Ammon's horn (tissue), 1 donor: ENCODE measurements at places on chromosomes 13 and 19.

DNA sequence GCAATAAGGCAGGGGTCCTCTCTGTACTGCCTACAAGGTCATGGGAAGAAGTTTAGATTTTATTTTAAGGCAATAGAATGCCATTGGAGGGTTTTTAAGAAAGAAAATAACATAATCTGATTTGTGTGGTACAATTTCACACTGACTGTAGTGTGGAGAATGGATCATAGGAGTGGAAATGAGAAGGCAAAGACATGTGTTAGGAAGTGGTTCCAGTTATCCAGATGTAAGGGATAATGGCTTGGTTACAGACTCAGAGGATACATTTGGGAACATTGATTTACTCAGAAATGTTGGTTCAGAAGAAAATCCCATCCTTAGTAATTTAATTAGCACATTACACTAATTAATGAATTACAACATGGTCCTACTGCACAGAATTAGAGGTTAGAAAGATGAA lies 788.2 kb downstream of the SLITRK5 start:
- no peak for DNase-seq

- DNase-seq: peak; percentile 28
These were observed 114.5 kb downstream of the KLF5 start for GRCh38 chr13:73173279-73173811.

DNA sequence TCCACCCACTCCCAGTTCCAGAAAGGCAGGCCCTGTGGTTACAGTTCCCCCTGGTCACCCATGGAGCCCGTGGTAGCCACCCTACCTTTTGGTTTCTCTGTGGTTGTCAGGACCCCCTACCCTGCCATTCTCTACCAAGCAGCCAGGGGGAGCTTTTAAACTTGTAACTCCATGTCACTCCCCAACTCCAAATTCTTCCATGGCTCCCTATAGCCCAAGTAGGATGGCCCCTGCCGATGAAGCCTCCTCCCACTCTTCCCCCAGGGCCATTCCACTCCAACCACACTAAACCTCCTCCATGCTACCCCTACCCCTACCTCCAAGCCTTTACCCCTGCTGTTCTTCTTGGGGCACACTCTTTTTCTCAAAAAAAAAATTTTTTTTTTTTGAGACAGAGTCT lies 2.2 kb downstream of the S1PR2 start:
- no peak for DNase-seq

- no peak for DNase-seq
These were observed 9.3 kb downstream of the MED16 start for GRCh38 chr19:883661-884211.

DNA sequence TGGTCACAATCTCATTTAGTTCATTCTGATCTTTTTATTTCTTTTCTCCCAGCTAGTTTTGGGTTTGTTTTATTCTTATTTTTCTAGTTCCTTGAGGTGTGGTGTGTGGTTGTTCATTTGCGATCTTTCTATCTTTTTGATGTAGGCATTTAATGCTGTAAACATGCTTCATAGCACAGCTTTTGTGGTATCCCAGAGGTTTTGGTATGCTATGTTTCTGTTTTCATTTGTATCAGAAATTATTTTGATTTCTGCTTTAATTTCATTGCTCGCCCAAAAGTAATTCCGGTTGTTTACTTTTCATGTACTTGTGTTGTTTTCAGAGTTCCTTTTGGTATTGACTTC lies 12.6 kb downstream of the DNAJC3 start:
- no peak for DNase-seq

DNA sequence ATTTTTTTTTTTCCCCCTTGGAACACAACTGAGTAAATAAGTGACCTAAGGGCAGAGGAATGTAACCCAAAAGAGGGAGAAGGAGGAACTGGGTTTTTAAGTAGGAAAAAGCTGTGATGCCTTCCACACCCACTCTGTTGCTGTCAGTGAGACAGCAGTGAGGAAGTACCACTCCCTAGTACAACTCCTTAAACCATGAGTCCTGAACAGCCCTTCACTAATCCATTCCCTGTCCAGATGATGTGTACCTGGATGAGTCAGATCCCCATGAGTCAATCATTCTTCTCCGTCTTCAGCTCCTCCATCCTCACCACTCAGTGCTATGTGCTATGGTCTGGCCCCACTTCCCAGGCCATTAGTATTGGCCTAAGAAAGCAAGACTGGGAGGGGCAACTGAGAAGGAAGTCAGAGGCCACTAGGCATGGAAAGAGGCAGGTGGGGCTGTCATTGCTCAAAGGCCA lies 12.9 kb upstream of the CXCL17 start:
- no peak for DNase-seq

- peak; percentile 94 for DNase-seq
These were observed 1.0 kb upstream of the DBP start for GRCh38 chr19:48637948-48638830.

- no peak for DNase-seq
These were observed 62.4 kb upstream of the RNF113B start for GRCh38 chr13:98239162-98240076.

DNA sequence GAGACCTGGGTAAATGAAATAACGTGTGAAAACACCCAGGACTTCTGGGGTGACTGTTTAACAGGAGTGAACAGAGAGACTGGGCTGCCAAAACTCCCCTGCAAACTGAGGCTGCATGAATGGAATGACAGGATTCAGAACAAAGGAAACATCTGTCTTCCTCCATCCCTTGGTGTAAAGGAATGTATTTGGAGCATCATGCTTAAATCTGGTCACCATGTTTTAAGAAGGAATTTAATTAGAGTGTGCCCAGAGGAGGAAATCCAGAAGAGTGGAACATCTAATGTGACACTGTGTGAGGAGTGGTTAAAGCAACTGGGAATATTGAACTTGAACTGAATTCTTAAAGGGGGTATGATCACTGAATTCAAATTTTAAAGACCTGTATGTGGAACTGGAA lies 437.2 kb downstream of the LIG4 start:
- DNase-seq: no peak

- no peak for DNase-seq
These were observed 73.0 kb upstream of the OXGR1 start for GRCh38 chr13:97067017-97067895.

DNA sequence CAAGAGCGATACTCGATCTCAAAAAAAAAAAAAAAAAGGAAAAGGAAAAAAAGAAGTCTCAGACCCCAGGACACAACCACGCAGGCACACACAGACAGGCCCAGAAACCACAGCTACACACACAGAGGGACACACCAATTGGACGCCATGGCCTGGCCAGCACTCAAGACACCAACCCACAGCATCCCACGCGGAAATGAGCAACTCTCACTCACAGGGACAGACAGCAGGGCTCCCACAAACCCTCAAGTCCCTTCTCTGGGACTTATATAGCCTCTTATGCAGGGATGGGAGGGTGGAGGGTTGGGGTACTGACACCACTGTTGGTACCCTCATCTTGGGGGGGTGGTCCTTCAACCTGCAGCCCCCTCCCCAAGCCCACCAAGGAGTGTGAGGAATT lies 5.9 kb downstream of the NOTCH3 start:
- no peak for DNase-seq

DNA sequence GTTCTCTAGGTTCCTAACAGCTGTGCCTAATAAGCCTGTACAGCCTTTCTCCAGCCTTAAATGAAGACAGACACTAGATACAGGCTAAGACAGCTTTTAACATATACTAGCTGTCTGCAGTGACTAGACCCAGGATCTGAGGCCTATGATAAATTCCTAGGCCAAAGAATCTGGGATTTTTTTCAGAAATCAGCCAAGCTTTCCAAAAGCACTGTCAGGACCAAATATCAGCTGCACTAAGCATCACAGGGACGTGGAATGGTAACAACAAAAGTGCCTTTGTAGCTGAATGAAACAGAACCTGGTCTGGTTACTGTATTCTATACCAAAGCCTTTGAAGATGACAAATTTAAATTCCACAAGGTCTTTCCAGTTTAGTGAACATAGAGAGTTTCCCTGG lies 77.9 kb upstream of the DOCK9 start:
- no peak for DNase-seq

- DNase-seq: no peak
These were observed 1981.1 kb upstream of the PCDH20 start for GRCh38 chr13:63396746-63397145.

DNA sequence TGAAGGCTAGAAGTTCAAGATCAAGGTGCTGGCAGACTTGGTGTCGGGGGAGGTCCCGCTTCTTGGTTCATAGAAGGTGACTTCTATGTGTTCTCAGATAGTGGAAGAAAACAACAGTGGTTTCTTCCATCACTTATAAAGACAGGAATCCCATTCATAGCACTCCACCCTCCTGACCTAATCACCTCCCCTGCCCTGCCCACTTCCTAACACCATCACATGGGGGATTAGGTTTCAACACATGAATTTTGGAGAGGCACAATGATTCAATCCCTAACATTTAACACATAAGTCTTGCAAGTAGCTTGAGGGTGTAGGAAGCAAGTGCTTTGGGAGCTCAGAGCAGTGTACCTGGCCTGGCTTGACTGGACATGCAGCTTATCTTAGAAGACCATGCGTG lies 142.8 kb upstream of the TSHZ3 start:
- DNase-seq: no peak

- DNase-seq: no peak
These were observed 6.0 kb upstream of the TEX30 start for GRCh38 chr13:102779436-102780159.

- no peak for DNase-seq
These were observed 147.6 kb upstream of the RXFP2 start for GRCh38 chr13:31591642-31592233.

GRCh38 chr13:106503272-106503671 lies 32.2 kb downstream of the EFNB2 start:
- DNase-seq: no peak

DNA sequence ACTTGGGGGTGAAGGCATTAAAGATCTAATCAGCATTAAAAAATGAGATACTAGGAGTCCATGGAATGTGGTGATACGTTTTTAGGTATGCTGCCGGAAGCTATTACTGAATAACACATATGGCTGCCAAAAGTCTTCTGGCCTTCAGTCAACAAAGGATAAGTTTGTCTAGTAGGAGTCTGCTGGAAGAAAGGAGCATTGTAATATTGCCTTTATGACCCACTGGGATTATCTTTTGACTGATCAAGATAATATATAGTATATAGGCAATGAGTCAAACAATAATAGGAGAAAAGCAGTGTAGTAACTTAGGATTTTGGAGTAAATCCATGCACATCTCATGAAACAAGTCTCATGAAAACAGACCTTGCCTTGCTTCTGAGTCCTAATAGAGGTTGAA lies 295.4 kb downstream of the SLITRK6 start:
- DNase-seq: no peak

DNA sequence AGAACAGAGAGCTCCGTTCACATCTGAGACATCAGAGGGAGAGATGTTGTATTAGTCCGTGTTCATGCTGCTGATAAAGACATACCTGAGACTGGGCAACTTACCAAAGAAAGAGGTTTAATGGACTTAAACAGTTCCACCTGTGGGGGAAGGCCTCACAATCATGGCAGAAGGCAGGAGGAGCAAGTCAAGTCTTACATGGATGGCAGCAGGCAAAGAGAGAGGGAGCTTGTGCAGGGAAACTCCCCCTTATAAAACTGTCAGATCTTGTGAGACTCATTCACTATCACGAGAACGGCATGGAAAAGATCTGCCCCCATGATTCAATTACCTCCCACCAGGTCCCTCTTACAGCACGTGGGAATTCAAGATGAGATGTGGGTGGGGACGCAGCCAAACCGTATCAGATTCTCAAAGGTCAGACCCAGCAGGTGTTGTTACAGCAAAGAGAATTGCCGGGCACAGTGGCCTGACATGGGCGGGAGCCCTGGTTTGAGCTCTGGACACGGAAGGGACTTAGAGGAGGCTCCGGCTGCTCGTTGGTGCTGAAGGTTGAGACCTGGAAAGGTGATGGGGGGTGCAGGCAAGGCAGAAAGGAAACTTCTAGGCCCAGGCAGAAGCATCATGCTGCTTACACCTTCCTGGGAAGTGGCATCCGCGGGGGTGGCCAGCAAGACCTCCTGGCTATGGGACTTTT lies 33.1 kb downstream of the PEX11G start:
- no peak for DNase-seq

DNA sequence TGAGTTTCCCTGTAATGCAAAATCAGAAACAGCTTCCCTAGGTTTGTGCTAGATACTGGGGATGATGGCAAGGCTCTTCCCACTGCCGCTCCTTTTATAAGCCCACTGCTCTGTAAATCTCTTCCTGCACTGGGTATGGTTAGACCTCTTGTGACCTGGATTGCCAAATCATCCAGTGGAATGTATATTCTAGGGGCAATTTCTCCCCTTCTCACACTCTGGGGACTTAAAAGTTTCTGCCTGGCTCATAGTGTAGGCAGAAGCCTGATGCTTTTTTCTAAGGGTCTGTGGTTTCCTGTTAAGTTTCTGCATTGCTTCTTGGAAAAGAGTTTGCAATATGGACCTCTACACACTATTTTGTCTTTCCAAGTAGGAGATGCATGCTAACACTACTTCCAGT lies 1582.0 kb upstream of the PCDH20 start:
- no peak for DNase-seq

DNA sequence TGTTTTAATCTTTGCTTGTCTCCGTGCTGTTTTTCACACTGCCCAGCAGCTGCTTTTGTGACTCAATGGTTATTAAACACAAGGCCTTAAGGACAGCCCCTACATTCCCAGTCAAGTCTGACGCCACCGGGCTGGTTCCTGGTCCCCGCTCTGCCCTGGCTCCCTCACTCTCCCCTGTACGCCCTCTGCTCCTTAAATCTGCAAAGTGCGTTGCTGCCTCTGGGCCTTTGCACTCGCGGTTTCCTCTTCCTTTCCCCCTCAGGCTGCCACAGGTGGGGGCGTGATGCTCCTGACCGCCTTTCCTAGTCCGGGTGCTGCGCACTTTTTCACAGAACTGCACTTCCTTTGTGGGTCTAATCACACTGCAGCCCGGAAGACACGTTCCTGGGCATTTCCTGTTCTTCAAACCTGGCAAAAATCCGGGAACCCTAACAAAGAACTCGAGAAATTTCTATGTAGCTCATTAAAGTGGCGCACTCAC lies 25.6 kb downstream of the NOSIP start:
- peak; percentile 15 for DNase-seq

DNA sequence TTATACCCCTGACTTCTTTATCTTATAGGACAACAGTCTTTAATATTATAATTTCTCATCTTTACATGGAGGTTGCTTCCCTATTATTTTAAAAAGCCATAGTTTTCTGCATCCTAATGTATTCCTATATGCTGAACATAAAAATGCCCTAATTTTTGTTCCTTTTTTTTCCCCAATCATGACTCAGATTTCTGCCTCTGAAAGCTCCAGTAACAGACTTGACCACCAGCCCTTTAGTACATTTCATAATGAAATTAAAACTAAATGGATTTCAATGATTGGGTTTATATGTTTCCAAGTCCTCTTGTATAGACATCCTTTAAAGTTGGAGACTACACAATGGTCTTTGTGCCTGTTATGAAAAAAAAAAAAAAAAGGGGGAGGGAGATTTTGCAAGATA lies 712.5 kb downstream of the DIAPH3 start:
- DNase-seq: no peak

- no peak for DNase-seq
These were observed 48.0 kb upstream of the KATNAL1 start for GRCh38 chr13:30355384-30355699.
